ENCODE measurements at places on chromosomes 13 and 19.

GRCh38 chr19:10885201-10886169 lies 14.1 kb downstream of the CARM1 start:
- DNase-seq = no peak

DNA sequence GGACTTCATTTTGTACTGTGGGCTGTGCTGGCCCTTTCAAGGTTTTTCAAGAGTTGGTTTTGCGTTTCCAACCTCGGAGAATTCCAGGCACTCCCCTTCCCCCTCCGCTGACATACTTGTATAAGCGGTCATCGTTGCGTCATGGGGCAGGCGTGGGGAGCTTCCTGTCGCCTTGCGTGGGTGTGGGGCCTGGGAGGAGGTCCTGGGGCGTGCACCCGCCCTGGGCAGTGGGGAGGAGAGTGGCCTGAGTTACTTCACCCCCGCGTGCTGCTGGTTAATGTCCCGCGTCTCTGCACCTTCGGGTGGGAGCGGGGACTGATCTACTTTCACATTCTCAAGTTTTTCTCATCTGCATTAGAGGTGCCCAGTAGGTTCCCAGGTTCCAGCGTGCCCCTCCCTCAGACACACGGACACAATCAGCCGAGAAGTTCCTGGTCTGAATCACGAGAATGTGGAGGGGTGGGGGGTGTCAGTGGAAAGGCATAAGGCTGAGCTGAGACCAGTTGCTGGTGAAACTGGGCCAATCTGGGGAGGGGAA lies 4.1 kb downstream of the IER2 start:
- DNase-seq = no peak

GRCh38 chr19:478236-478903 lies 17.5 kb upstream of the SHC2 start:
- DNase-seq = no peak

- DNase-seq = no peak
Measured at GRCh38 chr19:928471-929202, 2.8 kb downstream of the ARID3A start.

GRCh38 chr13:36885901-36886300 lies 34.1 kb downstream of the SMAD9 start:
- DNase-seq = no peak

DNA sequence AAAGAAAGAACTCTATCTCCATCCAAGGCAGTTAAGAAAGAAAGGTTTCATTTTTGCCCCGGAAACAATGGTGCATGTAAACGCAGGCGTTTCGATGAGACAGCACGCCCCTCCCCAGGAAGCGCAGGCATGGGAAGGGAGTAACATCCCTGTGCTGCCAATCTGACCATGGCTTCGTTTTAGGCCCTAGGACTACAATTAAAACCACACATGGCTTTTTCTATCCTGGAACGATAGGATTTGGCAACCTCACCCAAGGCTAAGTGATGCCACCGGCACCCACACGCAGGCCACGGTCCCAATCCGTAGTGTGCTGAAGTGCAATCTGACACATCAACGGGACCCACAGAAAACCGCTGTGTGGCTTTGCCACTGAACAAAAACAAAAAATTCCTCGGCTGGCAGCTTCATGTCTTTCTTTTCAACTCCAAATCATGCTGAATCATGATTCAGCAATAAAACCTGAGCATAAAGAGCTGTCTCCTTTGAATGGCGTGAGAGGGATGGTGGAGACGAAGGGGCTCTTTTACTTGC lies 24.2 kb downstream of the RANBP3 start:
- DNase-seq = no peak

- no peak for DNase-seq
Measured at GRCh38 chr13:110593430-110594130, 21.8 kb upstream of the NAXD start.

- no peak for DNase-seq
Measured at GRCh38 chr13:107799001-107799400, 416.3 kb downstream of the LIG4 start.

- DNase-seq = no peak
Measured at GRCh38 chr13:92315265-92315664, 911.3 kb upstream of the GPC6 start.

DNA sequence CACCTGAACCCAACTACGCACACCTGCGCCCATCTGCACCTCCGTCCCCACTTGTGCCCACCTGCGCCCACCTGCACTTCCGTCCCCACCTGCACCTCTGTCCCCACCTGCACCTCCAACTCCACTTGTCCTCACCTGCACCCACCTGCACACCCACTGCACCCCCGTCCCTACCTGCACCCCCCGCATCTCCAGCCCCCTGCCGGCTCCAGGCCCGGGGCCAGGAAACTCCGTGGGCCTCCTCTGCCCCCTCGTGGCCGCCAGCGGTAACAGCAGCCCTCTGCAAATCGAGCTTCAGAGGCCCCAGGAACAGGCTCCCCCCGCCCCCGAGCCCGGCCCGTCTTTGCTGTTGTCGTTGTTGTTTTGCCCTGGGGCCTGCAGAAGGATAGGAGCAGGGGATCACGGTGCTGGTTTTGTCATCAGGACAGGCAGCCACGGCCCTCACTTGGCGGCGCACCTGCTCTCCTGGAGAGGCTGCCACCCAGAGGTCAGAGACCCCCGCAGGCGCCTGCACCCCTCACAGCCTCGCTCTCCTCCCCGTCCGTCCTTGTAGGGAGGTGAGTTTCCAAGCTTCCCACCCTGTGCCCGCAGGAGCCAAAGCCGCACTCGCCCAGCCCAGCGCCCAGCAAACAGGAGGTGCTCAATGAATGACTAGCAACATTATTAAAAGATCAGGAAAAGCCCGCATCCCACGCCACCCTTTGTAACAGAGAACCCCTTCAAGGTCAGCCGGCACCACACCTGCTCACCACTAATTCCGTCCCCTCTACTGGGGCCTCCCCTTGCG lies 65.4 kb downstream of the GNG7 start:
- peak; percentile 64 for DNase-seq
